ENCODE measurements at places on chromosomes 5 and 9.

DNA sequence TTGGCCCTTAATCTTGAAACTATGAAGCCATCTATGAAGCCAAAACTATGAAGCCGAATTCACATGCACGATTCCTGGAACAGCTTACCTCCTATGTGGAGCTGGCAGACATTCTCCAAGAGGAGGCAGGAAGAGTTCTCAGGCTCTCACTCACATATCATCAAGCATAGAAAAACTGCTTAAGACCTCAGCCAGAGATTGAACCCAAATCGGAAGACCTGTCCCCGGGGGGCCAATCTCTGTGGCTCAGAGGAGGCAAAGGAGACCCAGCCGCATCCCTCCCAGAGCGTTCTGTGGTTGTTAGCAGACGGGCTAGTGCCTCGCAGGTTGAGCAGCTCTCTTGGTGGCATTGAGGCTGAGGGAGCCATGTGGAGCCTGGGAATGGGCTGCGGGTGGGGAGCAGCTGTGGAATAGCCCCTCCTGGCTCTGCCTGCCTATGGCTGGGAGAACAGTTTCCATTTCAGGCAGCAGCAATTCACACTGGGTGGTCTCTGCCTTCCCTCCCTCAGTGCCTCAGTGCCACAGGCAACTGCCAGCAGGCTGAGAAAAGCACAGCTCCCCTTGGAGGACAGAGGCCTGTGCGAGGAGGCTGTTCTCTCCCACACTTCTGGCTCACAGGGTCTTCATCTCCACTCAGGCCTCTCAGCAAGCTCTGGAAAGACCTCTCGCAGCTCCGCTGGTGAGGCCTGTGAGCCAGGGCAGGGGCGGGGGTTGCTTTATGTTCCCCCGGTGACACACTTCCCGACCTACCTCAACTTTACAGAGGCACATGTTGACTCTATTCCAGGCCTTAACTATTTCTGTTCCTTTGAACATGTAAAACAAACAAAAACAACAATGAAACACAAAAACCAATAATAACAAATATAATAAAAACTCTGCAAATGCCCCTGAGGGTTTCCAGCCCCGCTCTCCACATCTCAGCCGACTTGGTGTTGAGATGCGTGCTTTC lies 17.4 kb upstream of the TMEM174 start:
- DNase-seq = no peak

GRCh38 chr9:99259231-99259918 lies 37.3 kb downstream of the SEC61B start:
- DNase-seq = peak; percentile 42

GRCh38 chr5:148924817-148925216 lies 98.4 kb downstream of the ADRB2 start:
- DNase-seq = no peak

- no peak for DNase-seq
Observed at GRCh38 chr9:134154262-134154701, 10.1 kb downstream of the RNU6ATAC start.

DNA sequence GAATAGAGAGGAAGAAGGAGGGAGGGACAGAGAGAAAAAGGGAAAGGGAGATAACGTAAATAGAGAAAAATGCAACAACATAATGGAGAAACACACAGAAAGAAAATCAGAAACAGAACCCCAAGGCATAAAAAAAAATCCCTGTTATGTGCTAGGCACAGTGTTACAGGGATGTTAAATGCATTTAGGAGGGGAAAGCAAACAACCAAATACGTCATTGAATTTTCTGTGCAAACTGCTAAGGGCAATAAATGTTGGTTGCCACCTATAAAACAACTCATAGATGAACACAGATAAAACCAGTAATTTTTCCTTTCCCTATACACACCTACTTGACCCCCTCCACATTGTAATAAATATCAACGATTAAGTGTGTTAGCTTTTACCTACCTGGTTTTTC lies 51.3 kb upstream of the ASTN2 start:
- DNase-seq = no peak

GRCh38 chr9:30661925-30662324 lies 1722.5 kb upstream of the ACO1 start:
- no peak for DNase-seq

DNA sequence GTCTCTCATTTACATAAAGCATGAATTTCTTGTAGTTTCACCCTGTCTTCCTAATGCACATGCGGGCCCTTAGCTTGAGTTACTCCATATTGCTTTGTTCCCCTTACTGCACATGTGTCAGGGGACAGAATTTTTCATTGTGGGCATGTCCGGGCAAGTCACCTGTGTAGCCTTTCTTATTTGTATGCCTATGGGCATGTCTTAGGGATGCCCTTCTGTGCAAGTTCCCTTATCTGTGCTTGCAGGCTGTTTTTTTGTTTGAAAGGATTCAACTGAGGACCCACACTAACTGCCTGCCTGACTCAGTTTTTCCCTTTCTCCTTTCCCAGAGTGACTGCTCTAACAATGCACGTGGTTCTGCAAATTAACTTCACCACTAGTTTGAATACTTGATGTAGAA lies 161.7 kb downstream of the YTHDC2 start:
- DNase-seq = no peak

DNA sequence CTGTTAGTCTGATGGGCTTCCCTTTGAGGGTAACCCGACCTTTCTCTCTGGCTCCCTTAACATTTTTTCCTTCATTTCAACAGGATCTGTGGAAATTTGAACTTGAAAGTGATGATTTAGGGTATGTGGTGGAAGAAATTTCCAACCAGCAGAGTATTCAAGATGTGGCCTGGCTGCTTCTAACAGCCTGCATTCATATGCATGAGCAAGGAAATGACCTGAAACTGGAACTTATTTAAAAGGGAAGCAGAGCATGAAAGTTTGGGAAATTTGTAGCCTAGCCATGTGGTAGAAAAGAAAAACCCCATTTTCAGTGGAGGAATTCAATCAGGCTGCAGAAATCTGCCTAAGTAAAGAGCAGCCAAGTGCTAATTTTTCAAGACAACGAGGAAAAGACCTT lies 41.7 kb downstream of the UNC13B start:
- no peak for DNase-seq

Measured in CD4-positive, alpha-beta memory T cell (primary cell).